Calu3 (cell line): ENCODE measurements at places on chromosomes 5 and 9.

DNA sequence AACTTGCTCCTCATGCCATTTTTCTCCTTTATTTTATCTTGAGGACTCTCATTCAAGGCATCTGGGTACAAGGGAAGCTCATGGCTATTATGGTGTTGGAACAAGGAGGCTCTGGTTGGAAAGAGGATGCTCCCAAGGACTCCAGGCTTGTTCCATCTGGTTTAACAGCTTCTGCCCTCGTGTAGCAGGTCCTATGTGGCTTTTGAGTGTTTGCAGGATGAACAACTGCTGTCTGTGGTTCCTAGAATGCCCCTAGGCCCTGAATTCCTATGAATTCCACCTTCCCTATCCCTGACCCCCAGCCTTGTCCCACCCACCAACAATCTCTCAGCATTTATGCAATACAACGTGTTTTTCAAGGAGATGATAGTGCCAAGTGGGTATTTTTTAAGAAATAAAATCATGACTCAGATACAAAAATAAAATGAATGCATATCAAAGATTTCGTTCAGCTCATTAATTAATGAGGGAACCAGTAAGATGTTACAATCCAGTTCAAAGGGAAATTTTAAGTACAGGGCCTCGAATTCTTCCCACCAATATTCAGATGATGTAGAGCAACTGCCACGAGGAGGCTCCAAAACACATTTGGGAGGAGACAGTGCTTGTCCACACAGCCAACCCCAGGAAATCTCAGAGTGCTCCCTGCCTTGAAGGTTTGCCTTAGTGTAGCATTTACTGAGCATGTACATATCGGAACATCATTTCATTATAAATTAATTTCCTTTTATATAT lies 182.0 kb downstream of the MUSK start:
- no peak for DNase-seq

DNA sequence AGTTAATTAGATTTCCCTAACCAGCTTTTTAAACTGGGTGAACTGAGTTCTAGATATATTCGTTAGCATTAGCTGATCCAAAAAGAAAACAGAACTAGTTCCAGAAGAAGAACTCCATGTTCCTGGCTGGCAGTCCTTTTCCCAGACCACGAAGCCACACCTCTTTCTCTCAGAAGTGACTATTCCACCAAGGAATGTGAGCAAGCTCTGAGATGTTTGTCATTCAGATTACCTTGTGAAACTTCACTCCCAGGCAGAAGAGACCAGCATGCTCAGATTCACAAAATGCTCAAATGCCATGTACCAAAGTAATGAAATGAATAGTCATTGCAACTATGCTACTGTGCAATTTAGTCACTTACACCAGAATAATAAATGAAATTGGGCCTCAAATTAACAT lies 4.4 kb upstream of the SSBP2 start:
- peak; percentile 51 for DNase-seq

DNA sequence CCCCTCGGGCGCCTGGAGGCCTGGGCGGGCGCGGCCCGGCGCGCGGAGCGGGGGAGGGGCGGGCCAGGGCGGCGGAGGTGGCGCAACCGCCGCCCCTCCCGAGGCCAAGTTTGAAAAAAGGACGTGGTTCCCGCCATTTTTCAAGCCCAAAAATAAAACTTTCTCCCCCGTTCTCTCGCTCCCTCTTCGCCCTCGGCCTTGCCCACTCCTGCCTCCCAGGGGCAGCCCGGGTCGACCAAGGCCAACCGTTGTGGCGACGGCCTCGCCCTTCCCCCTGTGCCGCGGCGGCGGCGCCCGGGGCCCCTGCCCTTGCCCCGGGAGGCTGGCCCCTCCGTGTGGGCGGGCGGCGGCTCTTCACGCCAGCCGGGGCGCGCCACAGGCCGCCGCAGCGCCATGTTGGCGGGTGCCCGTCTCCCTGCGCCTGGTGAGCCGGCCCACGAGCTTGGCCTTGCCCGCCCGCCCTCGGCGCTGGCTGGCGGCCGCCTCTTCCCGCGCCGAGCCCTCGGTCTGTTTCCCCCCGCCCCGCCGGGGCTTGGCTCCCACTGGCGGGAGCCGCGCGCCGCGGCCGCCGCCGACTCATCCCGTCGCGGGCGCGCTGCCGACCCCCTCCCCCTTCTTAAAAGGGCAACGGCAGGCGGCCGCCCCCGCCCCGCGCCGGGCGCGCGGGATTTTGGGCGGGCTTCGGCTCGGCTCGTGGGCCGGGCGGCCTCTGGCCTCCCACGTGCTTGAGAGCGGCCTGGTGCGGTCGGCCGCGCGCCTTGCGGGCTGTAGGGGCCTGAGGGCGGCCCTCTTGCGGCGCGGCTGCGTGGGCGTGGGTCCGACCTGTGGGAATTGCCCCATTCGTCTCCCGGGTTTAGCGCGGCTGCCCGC lies 1.3 kb downstream of the ANP32B start:
- DNase-seq = peak; percentile 69

- DNase-seq = peak; percentile 6
These were observed 237.4 kb upstream of the PTGER4 start for GRCh38 chr5:40442346-40442745.

- DNase-seq = no peak
These were observed 278.2 kb downstream of the GLIS3 start for GRCh38 chr9:4021621-4022213.
